ENCODE measurements at places on chromosomes 12 and 14. TPM values are rescaled to one million over a fixed set of nuclear protein-coding genes. Genes with fewer than 3 reads are reported as not detected.

CLEC4D gene
- total RNA-seq: not detected

GLIPR1L2 gene
- total RNA-seq: 0.35 TPM

ZFHX2 gene
- 1.8 TPM for total RNA-seq

P2RX2 gene
- total RNA-seq: not detected

SLC39A5 gene
- 1.2 TPM for total RNA-seq

ZNF26 gene
- 15.2 TPM for total RNA-seq

SLC24A4 gene
- total RNA-seq: not detected

IFI27L2 gene
- 102 TPM for total RNA-seq

FGF23 gene
- total RNA-seq: not detected

PHETA1 gene
- 0.93 TPM for total RNA-seq

TAS2R7 gene
- total RNA-seq: not detected

IFNG-AS1 gene
- 0.35 TPM for total RNA-seq

STK38L gene
- total RNA-seq: 19.1 TPM

TMEM63C gene
- 1.9 TPM for total RNA-seq

SLC2A14 gene
- 18.6 TPM for total RNA-seq

PRDM4 gene
- total RNA-seq: 34.0 TPM

KCNK10 gene
- not detected for total RNA-seq

LHX5 gene
- not detected for total RNA-seq

OR6C1 gene
- not detected for total RNA-seq

RBP5 gene
- 1.8 TPM for total RNA-seq

GALNT16 gene
- not detected for total RNA-seq

SERPINA10 gene
- total RNA-seq: not detected

PYGL gene
- total RNA-seq: 0.53 TPM

VRTN gene
- not detected for total RNA-seq

CACNB3 gene
- total RNA-seq: 34.2 TPM

PRH2 gene
- not detected for total RNA-seq

MIP gene
- total RNA-seq: not detected

P2RX4 gene
- 117 TPM for total RNA-seq

XRCC3 gene
- total RNA-seq: 39.6 TPM

TMEM233 gene
- total RNA-seq: not detected

ADAM20 gene
- 0.28 TPM for total RNA-seq

SIX6 gene
- total RNA-seq: not detected

FAM186B gene
- total RNA-seq: not detected

C12orf50 gene
- total RNA-seq: not detected

CLEC12A gene
- total RNA-seq: 0.65 TPM
